ENCODE measurements at places on chromosomes 5 and 9. TPM values are rescaled to one million over a fixed set of nuclear protein-coding genes. Genes with fewer than 3 reads are reported as not detected.

DNA sequence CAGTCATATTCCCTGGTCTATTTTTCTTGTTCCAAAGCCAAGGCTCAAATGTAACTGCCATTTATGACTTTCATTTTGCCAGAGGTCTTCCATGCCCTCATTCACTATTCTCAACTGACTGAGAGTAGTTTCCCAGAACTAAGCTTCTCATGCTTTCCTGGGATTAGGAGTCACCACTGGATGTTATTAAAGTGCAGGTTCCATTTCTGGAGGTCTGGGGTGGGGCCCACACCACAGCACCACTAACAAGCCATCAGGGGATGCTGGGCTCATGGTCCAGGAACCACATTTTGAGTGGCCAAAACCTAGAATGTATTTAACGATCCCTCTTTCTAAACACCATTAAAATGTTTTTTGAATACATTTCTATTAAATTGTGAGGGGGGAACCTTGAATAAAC is 677.6 kb downstream of the SEMA5A start:
- no peak for DNase-seq

- no peak for DNase-seq
These were observed 85.0 kb upstream of the TAF11L2 start for GRCh38 chr5:17412760-17413671.

- DNase-seq = no peak
These were observed 5.9 kb downstream of the SSNA1 start for GRCh38 chr9:137194388-137194787.

GRCh38 chr5:82276800-82277612 is 1.1 kb downstream of the RPS23 start:
- no peak for DNase-seq

- DNase-seq = no peak
These were observed 363.6 kb upstream of the CYLC2 start for GRCh38 chr9:102631559-102631958.

HAPLN1 gene
- not detected for total RNA-seq

Data from upper lobe of left lung (tissue), 6 donors.